ENCODE measurements at places on chromosomes 5 and 9.

GRCh38 chr5:32760091-32760509 lies 49.0 kb downstream of the NPR3 start:
- no peak for DNase-seq

DNA sequence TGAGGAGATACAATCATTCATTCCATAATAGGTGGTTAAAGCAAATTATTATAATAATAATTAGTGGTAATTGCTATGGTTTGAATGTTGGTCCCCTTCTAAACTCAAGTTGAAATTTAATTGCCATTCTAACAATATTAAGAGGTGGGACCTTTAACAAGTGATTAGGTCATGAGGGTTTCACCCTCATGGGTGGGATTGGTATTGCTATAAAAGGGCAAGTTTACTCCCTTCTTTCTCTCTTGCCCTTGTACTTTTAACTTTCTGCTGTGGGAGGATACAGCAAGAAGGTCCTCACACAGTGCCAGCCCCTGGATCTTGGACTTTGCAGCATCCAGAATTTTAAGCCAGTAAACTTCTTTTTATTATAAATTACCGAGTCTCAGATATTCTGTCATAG lies 101.9 kb upstream of the PARP8 start:
- no peak for DNase-seq

- no peak for DNase-seq
These were observed 48.9 kb upstream of the PPARGC1B start for GRCh38 chr5:149681252-149681651.

DNA sequence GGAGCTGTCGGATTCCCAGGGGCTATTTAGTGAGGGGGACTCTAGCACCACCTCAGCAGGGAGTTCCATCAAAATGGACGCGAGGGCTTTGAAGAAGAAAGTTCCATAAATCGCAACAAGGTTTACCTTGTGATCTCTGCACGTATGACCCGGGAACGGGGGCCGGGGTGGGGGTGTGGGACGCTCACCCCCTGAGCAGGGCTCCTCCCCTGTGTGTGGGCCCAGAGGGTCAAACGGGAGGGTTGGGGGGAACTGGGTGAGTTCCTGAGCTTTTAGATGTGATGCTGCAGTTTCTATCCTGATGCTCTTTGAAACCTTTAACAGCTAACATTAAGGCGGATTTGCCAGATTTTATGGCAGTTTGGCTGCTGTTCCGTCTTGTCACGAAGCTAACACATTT lies 18.9 kb upstream of the LRRC14B start:
- no peak for DNase-seq

DNA sequence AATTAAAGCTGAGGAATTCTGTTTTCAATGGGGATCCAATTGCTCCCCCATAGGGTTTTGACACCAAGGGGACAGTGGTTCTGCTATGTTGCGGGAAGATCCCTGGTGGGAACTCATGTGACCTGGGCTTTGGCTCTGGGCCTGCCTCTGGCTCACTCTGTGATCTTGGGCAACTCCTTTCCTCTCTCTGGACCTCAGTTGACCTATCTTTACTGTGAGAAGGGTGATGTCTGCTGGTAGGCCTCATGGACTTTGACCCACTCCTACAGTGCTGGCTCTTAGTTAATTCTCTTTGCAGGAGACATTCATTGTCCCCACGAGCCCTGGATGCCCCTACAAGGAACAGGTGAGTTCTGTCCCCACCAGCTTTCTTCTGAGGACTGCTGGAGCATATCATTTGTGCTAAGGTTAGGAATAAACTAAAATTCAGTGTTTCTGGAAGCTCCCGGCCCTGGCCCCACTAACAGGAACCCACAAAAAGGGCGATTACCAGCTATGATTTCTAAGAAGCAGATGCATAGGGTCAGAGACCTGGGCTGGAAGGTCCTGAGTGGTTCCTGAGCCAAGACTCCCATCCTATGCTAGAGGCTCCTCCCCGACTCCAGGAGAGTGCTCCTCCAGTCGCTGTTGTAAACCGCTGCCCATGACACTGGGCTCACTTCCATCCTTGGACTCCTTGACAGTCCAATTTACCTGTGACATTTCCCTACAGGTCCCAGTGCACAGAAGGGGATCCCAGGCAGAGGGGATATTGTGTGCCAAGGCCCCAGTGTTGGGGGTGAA lies 218.3 kb downstream of the PAX5 start:
- no peak for DNase-seq

- DNase-seq: no peak
These were observed 37.9 kb downstream of the FBXW11 start for GRCh38 chr5:171968531-171968930.

- no peak for DNase-seq
These were observed 240.6 kb downstream of the EFNA5 start for GRCh38 chr5:107430071-107430625.

DNA sequence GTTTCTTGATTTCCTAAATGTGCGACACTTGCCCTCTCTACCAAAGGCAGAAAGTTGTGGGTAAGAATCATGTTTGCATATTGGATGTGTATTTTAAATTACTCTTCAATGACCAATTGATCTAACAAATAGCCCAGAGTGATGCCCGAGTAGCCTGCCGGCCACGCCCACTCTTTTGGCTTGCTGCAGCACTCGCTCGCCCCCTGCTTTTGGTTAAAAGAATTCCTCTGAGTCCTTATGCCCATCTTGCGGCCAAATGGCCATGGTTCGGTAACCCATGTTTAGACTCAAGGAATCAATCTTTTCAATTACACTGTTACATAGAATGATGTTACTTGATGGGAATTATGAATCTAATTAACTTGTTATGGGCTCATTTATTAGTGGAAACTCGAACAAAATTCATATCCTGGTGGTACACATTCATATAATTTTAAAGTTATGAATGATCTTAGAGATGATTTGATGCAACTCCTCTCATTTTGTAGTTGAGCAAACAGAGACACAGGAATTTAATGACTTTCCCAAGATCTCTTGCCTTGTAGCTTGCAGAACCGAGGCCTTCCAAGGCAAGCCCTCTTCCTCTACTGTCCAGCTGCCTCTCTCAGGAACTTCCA lies 36.5 kb downstream of the PPIC start:
- peak; percentile 22 for DNase-seq

GRCh38 chr5:134464988-134465815 lies 53.5 kb upstream of the CDKN2AIPNL start:
- no peak for DNase-seq

DNA sequence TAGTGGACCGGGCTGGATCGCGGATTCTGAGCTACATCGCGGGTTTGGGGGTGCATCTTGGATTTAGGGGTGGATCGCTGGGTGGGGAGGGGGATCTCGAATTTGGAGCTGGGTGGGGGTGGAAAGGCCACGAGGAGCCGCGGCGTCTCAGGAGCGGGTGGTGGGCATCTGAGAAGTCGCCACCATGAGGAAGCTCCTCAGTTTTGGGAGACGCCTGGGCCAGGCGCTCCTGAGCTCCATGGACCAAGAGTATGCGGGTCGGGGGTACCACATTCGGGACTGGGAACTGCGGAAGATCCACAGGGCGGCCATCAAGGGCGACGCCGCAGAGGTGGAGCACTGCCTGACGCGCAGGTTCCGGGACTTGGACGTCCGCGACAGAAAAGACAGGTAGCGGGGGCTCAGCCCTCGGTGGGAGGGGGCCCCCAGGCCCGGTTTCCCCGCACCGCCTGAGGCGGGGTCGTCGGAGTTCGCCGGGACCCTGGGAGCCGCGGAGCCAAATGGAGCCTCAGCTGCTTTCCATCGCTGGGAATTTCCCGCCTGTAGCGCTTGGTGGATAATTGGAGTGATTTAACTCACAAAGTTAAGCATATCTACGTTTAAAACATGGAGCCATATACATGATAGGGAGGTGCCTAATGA lies 376 bp downstream of the ANKRD18B start:
- DNase-seq: no peak

DNA sequence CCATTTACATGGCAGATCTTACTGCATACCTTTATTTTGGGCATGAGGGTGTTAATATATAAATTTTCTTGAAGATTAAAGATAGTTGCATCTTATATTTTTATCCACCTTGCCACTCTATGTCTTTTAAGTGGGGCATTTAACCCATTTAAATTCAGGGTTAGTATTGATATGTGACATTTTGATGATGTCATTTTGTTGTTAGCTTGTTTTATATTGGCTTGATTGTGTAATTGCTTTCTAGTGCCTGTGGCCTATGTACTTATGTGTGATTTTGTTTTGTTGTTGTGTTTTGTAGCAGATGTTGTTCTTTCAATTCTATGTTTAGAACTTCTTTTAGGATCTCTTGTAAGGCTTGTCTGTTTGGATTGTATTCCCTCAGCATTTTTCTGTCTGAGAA lies 939.9 kb upstream of the CDH9 start:
- DNase-seq: no peak

DNA sequence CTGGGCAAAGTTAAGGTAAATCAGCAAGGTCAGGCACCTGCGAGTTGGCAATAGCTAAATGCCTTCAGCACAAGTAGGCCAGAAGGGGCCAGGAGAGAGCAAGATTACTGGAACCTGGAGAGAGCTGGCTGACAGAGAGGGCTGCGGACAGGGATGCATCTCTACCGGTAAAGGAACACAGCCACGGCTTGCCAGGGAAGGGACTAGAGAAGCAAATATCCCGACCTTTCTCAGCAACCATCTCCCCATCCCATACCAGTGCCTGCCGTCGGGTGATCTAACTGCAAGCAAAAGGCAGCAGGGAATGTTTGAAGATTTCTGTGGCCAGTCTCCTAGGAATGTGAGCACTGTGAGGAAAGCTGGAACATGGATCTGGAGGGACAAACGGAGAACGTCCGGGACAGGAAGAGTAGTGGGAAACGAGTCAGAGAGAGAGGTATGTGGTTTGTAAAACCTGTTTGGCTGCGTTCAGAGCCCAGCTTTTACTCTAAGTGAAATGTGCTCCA lies 15.9 kb upstream of the ABLIM3 start:
- no peak for DNase-seq

GRCh38 chr5:146006470-146007190 lies 70.3 kb downstream of the SH3RF2 start:
- no peak for DNase-seq

- DNase-seq: no peak
These were observed 5.1 kb downstream of the LRRC14B start for GRCh38 chr5:196350-196749.

DNA sequence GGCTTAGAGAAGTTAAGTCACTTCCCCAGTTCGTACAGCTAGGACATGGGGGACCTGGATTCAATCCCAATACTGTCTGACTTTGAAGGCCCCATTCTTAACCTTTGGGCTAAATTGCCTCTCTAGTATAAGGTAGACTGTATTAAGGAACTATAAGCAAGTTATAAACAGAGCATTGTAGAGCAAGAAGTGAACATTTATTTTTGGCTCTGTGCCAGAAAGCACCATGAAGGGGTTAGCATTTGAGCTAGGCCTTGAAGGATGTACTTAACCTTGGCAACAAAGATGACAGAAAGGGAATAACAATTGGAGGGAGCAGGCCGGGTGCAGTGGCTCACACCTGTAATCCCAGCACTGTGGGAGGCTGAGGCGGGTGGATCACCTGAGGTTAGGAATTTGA lies 32.8 kb downstream of the GALNT10 start:
- DNase-seq: no peak

DNA sequence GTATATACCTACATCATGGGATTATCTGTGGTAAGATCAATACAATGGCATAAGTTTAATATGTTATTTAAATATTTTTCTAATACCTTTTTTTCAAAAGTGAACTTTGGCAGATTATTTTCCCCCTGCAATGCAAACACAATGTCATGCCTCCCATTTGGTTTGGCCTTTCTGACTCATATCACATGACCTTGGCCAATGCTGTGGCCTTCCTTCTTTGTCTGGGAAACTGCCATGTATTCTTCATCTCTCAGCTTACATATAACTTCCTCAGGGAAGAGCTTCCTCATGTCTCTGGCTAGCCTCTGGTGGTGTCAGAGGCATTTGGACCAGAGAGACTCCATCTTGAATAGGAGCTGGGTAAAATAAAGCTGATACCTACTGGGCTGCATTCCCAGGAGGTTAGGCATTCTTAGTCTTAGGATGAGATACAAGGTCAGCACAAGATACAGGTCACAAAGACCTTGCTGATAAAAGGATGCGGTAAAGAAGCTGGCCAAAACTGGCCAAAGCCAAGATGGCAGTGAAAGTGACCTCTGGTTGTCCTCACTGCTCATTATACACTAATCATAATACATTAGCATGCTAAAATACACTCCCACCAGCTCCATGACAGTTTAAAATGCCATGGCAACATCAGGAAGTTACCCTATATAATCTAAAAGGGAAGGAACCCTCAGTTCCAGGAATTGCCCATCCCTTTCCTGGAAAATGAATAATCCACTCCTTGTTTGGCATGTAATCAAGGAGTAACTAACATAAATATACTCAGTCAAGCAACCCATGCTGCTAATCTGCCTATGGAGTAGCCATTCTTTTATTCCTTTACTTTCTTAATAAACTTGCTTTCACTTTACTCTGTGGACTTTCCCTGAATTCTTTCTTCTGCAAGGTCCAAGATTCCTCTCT lies 76.0 kb downstream of the C9orf153 start:
- DNase-seq: no peak

GRCh38 chr9:123336449-123336848 lies 19.5 kb upstream of the CRB2 start:
- DNase-seq: no peak

DNA sequence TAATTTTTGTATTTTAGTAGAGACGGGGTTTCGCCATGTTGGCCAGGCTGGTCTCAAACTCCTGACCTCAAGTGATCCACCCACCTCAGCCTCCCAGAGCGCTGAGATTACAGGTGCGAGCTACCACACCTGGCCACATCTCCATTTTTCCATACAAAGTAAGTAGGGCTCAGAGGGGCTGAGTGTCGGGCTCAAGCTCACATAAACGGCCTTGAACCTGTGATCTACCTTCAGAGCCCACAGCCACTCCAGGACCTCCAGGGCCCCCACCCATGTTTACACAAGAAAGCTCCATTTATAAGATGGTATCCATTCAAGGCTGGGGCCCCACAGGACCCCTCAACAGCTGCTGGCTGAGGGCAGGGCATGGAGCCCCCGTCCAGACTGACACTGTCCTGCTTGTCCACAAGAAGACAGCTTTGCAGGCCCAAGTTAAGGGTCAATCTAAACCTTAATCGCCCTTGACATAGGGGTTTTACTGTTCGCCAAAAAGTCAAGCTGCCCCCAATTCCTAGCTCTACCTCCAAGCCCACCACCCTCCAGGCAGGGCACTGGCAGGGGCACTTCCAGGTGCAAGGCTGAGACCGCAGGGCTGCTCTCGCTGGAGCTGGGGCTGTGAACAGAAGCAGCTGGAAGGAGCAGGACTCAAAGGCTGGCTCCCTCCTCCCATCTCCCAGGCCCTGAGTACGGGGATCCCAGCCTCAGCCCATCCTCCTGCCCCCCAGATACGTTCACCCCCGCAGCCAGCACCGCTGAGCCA lies 18.9 kb downstream of the FAM78A start:
- DNase-seq: no peak

DNA sequence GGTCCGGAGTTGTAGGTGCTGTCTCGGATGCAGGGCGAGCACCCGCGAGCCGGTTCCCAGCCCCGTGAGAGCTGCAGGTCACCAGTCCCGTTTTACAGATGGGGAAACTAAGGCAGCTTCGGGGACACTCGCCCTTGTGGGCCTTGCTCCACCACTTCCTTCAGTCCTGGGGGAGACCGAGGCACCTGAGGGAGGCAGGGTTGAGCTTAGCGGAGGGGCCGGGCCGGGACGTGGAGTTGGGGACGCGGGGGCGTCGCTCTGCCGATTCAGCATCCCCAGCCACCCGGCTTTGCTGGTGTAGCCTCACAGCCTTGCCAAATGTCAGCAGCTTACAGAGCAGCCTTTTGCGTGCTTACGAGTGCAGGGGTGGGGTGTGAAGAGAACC lies 530 bp downstream of the BBLN start:
- DNase-seq: peak; percentile 39

- DNase-seq: no peak
These were observed 9.4 kb downstream of the DOCK8 start for GRCh38 chr9:224026-224425.

Data from stimulated activated CD8-positive, alpha-beta memory T cell treated with anti-CD3 and anti-CD28 coated beads, Interleukin-15, amount 100 ng/mL, for 48 hours (primary cell).